ENCODE measurements at places on chromosomes 7 and 10.

DNA sequence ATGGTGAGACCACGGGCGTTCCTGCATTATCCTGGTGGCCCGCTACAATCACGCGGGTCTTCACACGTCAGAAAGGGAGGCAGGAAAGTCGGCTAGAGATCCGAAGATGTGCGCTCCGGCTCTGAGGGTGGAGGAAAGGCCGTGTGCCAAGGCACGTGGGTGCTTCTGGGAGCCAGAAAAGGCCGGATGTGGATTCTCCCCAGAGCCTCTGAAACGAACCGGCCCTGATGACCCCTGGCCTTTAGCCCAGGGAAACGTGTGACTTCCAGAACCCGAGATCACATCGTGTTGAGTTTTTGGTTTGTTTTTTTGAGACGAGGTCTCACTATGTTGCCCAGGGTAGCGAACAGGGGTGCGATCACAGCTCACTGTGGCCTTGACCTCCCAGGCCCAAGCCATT is 244.2 kb downstream of the ELFN1 start:
- DNase-seq, result no peak

GRCh38 chr10:93742633-93743349 is 14.9 kb upstream of the LGI1 start:
- DNase-seq, result no peak

DNA sequence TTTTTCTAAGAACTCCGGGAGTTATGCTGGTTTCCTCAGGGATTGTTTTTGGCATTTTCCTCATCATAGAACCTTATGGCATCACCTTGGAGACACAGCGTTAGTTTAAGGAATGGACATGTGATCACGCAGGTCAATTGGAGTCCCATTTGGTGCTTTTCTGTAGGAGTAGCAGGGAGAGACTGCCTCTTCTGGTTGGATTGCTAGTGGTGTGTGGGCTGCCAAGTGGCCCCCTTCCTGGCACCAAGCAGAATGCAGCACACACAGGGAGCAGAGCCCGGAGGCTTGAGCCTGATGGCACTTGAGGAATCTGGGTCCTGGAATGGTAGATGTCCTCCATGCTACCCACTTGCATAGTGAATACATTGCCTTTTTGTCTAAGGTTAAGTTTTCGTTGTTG is 57.9 kb downstream of the SDK1 start:
- no peak for DNase-seq

DNA sequence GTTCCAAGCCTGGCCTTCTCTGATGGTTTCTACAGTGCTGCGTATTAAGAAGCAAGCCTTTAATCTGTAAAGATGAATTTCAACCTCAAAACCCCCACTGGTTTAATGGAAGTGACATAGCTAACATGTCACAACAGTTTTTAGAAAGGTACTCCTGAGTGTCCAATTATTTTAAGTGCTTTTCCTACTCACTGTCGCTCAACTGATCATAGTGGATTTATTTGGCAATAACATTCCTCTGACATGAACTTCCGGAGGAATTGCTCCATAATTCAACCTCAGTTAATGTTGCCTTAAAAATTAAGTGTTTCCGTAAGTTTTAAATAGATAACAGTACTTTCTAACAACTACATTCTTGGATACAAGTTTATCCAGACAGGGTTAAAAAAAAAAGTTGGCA is 57.5 kb downstream of the AGMO start:
- DNase-seq, result no peak

DNA sequence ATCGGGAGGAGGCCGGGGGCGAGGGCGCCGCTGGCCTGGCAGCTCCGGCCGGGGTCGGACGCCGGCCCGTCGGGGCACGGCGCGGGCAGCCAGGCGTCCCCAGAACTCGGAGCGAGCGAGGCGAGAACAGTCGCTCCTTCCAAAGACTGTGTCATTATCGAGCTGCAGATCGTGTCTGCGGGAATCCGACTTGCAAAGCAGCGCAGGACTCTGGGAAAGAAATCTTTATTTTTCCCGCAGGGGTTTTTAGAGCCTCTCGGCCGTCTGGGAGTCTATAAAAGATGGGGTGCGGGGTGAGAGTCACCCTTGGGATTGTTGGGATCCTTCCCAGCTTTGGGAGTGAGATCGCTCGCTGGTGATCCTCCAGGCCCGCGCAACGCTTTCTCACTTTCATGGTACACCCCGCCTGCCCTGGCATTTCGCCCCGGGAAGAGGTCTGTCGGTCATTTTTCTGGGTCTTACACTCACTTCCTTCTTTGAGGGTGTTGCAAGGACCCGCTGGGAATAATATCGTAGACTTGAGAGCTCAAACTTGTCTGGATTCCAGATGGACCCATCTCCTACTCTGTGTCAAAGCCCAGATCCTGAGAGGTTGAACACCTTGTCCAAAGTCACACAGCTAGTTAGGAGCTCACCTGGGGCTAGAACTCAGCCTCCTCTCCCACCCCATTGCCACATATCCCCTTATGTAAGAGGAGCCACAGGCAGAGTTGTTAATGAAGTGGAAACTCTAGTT is 1.0 kb downstream of the UBTD1 start:
- no peak for DNase-seq

DNA sequence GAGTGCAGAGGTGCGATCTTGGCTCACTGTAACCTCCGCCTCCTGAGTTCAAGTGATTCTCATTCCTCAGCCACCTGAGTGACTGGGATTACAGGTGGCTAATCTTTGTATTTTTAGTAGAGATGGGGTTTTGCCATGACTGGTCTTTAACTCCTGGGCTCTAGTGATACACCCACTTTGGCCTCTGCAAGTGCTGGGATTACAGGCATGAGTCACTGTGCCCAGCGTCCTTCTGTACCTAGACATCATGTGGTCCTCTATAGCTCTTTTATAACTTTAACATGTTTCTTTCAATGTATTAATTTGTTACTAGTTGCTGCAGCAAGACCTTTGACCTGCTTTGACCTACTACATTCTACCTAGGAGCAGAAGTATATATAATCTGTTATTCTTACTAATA is 38.7 kb upstream of the BICC1 start:
- DNase-seq, result no peak

GRCh38 chr7:50709151-50709550 is 73.5 kb downstream of the GRB10 start:
- DNase-seq, result no peak

DNA sequence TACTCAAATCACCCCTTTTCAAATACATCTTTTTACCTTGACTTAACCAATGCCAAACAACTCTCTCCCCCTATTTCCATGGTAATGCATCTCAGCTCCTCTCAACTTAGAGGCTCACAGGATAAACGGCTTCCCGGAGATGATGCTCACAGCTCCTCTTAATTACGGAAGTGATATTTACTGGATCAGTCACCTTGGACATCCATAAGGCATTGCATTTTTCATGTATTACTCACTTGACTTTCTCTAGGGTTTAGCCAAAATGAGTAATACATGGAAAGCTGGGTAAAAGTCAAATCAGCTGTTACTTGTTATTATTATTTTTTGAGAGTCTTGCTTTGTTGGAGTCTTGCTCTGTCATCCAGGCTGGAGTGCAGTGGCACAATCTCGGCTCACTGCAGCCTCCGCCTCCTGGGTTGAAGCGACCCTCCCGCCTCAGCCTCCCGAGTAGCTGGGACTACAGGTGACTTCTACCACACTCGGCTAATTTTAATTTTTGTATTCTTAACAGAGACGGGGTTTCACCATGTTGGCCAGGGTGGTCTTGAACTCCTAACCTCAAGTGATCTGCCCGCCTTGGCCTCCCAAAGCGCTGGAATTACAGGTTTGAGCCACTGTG is 73.3 kb upstream of the RHEB start:
- no peak for DNase-seq

DNA sequence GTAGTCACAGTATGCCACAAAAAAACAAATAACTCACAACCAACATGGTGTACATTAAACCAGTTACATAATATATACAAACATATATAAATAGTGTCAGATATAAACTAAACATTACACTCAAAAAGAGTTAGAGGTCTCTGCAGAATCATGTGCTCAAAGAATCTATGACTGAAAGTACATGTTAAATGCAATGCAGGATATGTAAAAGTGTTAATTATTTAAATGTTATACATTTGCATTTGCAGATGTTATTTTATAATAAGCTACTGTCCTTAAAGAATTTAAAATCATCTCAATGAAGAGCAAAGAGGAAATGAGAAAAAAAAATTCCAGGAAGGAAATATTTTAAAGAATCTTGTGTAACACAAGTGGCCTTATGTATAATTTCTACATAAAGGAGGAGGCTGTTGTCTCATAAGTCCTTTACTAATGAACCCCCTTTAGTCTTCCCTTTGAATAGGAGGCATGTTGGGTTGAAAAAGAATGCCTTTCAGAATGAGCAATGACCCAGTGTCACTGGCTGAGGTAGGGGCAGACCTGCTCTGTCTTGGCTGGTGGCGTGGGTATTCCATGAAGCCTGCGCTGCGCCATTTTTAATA is 148.9 kb downstream of the ITGA8 start:
- no peak for DNase-seq

DNA sequence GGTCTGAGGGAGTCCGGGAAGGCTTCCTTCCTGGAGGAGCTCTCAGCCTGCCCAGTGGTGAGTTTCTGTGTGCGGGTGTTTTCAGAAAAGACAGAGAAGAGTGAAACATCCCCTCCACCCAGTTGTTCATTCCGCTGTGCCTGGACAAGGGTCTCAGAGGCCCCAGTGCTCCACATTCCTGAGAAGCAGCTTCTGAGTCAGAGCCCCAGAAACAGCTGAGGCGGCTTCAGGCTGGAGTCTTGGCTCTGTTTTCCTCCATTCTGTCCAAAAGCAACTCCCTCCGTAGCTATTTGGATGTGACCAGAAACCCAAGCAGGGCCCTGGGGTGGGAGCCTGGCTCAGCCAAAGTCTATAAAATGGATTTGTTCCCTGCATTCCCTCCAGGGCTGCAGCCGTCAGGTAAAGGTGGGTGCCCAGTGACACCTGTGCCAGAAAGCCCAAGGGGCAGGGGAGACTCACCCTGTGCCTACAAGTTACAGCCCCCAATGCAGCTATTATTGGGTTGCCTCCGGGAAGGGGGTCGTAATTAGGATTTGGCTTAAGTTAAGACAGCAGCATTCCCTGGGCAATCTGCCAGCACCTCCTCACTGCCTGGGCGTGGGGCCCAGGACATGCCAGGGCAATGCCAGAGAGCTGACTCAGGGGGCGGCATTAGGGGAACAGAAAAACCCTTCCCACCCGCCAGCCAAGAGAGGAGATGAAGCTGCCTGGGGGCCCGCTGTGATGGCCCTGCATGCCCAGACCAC is 13.1 kb upstream of the CAMK2G start:
- DNase-seq, result peak; percentile 59

- DNase-seq, result no peak
Measured at GRCh38 chr7:31256506-31256905, 84.0 kb downstream of the NEUROD6 start.

- DNase-seq, result no peak
Measured at GRCh38 chr7:2525658-2526630, 6.4 kb downstream of the LFNG start.

- DNase-seq, result peak; percentile 67
Measured at GRCh38 chr10:93376372-93377293, 105.5 kb downstream of the MYOF start.

DNA sequence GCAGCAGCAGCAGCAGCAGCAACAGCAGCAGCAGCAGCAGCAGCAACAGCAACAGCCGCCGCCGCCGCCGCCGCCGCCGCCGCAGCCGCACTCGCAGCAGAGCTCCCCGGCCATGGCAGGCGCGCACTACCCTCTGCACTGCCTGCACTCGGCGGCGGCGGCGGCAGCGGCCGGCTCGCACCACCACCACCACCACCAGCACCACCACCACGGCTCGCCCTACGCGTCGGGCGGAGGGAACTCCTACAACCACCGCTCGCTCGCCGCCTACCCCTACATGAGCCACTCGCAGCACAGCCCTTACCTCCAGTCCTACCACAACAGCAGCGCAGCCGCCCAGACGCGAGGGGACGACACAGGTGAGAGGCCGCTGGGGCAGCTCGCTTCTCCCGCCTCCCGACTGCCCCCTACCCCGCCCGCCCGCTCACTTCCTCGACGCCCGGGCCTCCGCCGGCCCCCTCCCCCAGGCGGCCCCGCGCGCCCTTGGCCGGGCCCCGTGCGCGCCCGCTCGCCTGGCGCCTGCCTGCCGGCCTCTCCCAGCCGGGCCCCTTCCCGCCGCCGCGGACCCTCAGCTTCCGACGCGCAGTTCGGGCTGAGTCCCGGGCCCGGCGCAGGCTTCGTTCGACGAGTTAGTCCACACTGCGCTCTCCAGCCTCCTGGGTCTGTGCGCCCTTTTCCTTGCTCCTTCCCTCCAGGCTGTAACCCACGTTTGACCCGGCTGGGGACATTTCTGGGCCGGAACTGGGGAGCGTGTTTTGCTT is 882 bp downstream of the DLX6 start:
- DNase-seq, result peak; percentile 77

DNA sequence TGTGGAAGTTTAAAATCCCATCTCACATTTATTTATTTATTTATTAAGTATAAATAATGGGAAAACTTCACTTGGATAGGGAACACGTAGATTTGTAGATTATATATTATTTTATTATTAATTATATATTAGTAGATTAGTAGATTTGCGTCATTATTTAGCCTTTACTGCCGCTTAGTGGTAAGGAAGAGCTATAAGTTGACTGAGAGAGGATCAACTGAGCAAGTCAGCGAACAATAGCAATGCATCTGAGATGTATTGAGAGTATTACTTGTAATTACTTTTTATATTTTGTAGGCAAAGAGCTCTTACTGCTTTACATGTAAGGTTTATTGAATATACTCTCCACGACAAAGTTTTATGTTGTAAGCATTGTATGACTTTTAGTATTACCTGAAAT is 244.5 kb upstream of the ANKRD30A start:
- DNase-seq, result peak; percentile 33

DNA sequence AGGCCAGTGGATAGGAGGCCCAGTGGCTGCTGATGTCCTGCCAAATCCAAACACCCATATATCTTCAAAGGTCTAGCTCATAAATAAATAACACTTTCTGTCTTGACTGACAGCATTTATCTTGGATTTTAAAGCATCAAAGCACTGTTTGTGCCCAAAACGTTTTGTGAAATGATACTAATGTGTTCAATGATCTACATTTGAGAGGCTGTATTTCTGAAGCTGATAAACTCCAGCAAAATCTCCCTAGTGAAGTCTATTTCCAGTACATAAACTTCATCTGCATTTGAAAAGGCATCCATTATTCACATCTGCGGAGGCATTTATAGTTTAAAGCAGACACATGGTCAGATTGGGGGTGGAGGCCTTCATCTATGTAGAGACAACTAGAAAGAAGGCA is 276.3 kb downstream of the HPSE2 start:
- DNase-seq, result no peak

DNA sequence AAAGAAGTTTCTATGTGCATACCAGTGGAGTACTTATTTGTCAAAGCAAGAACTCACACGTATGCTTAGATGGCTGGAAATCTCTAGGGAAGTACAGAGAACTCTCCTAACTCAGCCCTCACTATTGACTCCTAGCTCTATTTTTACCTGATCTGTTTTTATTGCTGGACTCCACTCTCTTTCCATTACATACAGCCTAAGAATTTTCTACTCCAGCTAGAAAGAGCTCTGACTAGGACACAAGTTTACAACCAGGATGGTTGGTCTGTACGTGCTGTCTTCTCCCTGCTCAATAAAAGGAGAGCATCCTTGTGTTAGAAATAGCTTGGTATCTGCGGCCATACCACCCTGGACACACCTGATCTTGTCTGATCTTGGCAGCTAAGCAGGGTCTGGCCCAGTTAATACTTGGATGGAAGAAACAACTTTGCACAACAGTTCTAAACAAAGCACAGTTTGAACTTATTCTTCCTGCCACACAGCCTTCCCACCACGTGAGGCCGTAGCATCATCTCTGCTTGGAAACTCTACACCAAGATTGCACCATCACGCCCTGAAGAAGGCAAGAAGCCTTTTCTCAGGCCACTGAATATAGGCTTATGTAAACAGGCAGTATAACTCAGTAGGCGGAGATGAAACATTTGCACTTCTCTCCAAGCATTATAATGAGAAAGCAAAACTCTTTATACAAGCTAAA is 50.7 kb downstream of the KCNMA1 start:
- DNase-seq, result no peak

All from D341Med (cell line).